ENCODE measurements at places on chromosomes 2 and 18.

DNA sequence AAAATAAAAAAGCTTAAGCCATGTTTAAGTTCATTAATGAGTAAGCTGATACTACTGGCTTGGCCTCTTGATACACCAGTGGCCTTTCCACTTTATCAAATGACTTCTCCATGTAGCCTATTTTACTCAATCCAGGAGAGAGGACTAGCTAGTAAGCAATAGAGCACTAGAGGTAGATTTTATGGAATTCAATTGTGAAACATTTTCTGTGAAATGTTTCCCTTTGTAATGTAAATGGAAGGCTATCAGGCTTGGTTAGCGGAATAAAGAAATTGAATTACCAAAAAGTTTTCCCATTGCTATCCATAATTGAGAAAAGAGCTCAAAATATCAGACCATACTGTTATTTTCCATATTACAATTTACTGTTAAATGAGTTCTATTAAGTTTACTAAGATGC, 515.4 kb upstream of the CDH2 start:
- no peak for DNase-seq

- no peak for DNase-seq
These were observed 153.4 kb downstream of the MGAT5 start for GRCh38 chr2:134407154-134407890.

- DNase-seq, result no peak
These were observed 612.0 kb downstream of the IRS1 start for GRCh38 chr2:226187616-226188015.

DNA sequence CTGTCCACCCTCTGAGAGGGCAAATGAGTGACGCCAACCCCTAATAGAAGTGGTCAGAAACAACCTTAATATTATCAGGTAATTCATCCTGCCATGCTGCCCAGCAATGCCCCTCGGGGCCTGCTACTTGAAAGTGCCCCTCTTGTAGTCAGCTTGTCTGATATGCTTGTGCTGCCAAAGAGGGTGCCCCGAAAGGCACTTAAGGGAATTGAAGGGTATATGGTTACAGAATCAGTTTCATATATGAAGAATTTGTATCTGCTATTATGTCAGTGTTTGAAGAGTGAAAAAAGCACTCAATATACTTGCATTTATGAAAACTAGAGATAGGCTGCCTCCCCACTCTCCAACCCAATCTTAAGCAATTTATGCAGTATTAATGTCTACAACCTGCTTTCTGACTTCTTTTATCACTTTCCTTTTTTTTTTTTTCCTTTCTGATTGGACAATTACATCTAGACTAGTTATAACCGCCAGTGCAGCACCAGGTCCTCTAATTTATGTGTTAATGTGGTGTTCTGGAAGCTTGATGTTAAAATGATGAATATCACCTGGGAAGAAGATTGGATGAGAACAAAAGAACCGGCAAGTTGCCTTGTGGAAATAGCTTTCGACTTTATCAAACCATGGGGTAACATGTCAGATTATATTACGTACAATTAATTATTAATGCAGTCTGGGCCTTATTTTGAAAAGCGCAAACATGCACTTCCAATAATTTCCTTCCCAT, 646.9 kb upstream of the ACVR2A start:
- no peak for DNase-seq

DNA sequence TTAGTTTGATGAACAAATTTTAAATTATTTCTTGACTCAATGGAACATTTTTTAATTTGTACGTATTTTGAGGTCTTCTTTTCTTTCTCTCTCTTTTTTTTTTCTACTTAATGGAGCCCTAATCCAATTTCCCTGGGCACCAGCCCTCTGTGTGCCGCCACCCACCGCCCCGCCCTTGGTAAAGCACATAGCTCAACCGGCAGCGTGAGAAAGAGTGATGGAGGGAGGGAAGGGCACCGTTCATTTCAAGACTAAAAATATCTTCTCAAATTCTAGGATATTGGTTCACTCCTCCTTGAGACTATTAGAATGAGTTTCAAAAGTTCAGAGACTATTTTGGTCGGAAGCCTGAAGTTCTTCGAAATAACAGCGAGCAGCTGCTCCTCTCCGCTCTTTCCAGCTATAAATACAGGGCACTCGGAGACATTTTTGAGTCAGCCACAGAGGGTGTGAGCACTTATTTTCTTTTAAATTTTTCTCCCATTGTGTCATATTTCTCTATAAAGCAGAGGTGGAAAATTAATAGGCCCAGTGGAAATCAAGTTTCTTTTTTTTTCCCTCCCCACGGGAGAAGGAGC, 731.7 kb upstream of the ID2 start:
- no peak for DNase-seq

GRCh38 chr18:39299152-39299551, 1733.6 kb upstream of the CELF4 start:
- DNase-seq, result no peak

DNA sequence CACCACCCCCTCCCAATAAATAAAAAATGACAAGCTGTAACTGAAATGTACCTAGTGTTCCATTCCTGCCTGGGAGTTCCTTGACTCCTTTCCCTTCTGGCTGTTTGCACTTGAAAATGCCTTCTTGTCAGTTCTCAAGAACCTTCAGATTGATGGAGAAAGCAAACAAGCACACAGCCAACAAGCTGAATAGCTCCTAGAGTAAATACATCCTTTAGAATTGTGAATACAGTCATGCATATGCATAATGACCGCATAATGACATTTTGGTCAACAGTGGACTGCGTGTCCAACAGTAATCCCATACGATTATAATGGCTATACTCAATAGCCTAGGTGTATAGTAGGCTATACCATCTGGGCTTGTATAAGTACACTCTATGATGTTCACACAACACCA, 97.0 kb downstream of the LYPD6 start:
- no peak for DNase-seq

DNA sequence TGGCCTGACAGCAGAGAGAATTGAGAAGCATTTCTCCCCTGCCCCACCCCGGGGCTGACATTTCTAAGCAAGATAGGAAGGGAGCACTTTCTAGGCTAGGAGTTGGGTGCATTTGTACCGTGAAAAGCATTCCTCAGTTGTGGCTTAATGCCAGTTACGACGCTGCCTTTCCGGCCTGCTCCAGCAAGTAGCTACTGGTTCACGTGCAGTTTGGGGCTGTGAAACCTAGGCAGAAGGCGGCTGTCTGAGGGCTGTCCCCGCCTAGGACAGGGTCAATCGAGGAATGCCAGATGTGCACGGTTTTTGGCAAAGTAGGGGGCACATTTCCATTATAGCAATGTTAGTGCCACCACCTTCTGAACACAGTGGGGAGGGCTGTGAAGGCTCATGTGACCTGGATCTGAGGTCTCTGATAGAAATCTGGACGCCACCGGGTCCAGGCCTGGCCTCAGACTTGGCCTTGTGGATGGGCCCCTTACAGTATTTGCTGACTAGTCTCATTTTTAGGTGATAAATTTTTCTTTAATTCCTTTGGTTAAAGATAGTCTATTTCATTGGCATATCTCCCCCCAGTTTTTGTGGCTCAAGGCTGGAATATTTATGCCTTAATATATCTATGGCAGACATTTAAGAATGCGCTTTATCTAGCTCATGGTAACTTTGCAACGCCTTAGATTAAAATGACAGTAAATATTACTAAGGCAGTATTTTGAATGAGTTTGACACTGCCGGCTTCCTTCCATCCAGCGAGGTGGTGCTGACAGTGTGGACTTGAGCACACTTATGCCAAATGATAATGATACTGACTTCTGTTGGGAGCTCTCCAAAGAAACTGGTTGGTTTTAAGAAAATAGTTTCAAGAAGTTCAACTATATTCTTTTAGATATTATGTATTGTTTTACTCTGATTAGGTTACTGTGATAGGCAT, 78.7 kb downstream of the LPIN1 start:
- DNase-seq, result no peak

DNA sequence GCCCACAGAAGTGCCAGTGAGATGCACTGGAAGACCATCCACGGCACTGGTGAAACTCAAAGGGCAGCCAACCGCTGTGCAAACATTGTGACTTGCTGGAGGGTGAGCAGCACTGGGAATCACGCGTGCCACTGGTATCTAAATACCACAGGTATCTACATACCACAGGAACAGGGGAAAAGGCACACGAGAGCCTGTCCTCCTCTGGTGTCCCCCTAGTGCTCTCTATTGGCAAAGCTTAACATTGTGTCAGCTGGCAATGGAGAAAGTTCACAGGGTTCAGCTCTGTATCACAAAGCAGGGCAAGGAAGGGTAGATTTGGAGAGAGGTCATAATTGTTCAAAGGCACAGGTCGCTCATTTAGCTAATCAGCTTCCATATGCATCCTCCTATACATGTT, 12.6 kb upstream of the SEC11C start:
- no peak for DNase-seq

DNA sequence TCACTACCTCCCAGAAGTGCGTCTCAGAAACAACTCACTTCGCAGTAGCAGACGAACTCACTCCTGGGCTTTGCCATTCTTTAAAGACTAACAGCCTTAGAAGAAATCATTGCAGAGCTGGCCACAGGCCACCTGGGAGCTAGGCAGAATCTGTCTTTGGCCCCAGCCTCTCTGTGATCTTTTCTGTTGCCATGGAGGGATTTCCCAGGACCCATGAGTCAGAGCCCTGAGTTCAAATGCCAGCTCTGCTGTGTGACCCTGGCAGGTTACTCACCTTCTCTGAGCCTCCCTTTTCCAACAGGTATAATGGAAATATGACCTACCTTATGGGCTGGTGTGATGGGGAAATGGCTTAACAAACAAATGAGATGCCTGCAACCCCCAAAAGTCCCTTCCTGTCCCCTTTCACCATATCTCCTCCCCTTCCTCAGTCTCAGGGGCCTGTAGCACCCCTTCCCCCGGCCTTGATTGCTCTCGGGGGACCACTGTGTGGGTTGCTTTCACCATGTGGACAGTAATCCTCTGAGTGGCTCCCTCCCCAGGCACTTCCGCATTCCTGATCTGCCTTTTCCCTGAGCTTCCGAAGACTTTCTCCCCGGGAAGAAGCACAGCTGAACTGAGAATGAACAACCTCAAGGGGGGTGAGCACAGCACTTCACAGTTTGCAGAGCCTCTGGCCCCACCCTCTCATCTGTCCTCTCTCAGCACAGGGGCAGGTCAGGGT, 34.0 kb upstream of the SLC66A3 start:
- no peak for DNase-seq

DNA sequence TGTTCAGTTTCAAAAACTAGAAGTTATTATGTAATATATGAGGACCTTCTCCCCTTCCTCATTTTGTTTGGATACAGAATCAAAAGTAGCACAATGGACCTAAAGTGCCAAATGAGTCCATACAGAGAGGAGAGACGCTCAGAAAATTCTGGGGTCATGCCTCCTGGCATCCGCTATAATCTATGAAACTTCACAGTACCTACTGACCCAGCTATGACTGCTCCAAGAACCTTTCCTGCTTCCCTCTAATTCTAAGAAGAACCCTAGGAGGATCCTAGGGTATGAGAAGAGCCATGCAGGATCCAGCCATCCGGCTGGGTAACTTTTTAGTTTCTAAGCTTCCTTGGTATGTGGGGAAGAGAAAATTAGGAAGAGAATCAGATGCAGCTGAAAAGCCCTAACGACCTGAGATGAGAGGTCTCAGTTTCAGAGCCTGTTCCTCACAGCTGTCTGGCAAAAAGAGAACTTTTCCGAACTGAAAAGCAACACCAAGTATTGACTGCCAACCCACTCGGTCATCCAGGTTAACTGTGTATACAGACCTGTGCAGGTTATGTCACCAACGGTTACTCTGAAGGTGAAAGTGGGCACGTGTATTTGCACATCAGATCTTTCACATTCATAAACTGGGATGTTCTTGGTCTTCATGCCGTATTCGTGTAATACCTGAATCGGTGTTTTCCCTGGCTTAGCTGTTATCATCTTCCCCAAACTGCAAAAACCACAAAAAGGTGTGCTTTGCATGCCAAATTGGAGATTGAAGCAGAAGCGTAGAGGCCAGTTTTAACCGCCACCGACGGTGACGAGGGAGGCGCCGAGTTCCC, 1.1 kb downstream of the PRKRA start:
- no peak for DNase-seq

- no peak for DNase-seq
These were observed 1.1 kb downstream of the TMX3 start for GRCh38 chr18:68713796-68714195.

- DNase-seq, result no peak
These were observed 219.6 kb downstream of the CELF4 start for GRCh38 chr18:37346048-37346447.

DNA sequence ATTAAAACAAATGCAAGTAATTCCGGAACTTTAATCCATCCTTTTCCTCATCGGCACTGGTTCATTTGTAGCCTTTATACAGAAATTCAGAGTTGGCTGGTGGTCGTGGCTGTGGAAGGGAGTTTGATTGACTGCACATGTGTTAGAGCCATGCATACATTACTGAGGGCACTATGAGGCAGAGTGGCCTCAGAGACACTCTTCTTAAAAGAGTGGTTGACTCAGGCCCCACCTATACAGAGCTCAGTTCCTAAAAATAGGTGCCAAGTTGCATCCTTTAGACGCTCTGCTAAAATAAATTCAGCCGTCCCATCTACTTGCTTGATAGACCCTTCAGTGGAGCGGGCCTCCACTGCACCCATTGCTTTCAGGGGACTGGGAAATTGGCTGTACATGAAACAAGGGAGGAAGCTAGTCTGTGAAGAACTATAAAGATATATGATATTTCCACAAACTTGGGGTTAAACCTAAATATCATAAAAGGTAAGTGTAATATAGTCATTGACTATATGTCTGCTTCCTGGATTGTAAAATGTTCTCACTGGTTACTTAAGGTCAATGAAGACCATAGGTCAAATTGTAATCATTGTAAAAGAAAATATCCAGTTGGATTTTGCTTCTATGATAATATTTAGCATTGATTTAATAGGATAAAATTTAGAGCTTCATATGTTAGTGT, 298.9 kb downstream of the XIRP2 start:
- DNase-seq, result no peak

DNA sequence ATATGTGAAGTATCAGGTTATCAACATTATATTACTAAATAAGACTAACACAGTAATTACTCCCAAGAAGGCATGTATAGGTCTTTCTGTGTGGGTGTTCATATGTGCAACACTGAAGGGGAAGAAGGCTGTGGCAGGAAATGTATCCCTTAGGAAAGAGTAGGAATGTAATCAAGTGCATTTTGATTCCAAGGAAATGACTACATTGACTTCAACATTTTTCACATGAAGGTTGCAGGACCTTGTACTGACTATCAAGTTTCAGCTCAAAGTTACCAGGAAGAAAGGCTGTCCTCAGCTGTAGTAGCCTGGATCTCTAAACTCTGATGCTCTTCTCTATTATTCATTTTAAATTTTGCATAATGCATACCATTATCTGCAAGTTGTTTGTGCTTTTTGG, 680.8 kb downstream of the NYAP2 start:
- DNase-seq, result no peak

DNA sequence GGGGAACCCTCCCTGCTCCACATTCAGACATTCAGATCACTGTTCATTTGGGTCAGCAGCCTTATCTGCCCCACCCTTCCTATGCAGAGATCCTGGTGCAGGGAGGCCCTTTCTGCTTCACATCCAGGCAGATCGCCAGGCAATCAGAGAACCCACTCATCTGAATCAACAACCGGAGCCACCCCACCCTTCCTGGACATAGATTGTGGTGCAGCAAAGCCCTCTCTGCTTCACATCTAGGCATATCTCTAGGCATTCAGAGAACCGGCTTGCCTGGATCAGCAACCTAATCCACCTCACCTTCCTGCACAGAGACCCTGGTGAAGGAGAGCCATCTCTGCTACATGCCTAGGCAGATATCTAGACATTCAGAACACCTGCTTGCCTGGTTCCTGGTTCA, 184.5 kb upstream of the CNTNAP5 start:
- no peak for DNase-seq

- DNase-seq, result no peak
These were observed 184.4 kb downstream of the KCNS3 start for GRCh38 chr2:18062892-18063291.
